ENCODE measurements at places on chromosomes 6 and 20.

DNA sequence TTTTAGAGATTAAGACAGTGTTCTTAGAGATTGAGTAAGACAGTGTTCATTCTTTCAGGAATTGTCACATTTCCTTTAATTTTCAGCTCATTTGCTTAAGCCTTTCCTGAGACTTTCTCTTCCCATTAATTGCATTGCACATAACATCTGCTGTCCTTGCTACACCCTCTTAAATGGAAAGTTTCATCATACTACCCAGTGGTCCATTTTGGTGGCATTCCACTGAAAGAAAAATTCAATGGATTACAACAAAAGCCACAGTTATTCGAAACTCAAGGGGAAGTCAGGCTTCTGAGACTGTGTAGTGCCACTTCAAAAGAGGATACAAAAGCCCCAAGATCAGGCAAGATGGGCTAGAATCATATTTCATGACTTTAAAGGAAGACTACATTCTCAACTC is 64.0 kb downstream of the RSPO3 start:
- DNase-seq, result no peak

DNA sequence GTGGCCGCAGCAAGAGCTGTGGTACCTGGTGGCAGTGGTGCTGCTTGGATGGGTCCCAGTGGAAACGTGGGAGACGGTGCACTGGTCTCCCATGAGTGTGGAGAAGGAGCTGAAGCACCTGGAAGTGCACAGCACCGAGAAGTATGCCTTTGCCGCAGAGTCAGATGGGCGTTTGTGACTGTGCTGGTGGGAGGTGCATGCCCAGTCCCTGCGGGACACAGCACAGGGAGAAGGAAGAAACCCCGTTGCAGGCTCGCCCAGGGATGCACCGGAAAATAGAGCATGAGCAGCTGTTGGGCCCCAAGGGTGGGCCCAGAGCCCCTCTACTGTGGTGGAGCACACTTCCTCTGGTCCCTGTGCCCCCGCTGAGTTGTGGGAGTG is 19.3 kb upstream of the RGS17 start:
- DNase-seq, result no peak

GRCh38 chr6:135331002-135331401 is 149.9 kb downstream of the MYB start:
- DNase-seq, result no peak

GRCh38 chr6:109373762-109374161 is 8.5 kb downstream of the CD164 start:
- DNase-seq, result no peak

GRCh38 chr20:48704761-48705160 is 123.0 kb downstream of the PREX1 start:
- no peak for DNase-seq

GRCh38 chr6:67345946-67346345 is 1289.1 kb upstream of the ADGRB3 start:
- no peak for DNase-seq

DNA sequence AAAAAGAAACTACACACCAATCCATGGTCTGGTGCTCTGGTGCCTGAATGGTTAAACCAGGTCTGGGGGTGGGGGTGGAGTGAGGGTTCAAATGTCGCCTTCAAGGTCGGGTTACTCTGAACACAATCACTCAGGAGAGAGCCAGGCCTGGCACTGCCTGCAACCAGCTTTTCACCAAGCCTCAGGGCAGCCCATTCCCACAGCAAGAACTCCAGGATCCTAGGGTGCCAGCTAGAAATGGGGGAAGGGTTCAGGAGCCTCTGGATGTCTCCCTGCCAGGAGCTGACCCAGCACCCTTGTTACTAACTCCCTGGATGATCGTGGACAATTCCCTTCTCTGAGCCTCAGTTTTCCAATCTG is 6.7 kb downstream of the SDC4 start:
- no peak for DNase-seq

DNA sequence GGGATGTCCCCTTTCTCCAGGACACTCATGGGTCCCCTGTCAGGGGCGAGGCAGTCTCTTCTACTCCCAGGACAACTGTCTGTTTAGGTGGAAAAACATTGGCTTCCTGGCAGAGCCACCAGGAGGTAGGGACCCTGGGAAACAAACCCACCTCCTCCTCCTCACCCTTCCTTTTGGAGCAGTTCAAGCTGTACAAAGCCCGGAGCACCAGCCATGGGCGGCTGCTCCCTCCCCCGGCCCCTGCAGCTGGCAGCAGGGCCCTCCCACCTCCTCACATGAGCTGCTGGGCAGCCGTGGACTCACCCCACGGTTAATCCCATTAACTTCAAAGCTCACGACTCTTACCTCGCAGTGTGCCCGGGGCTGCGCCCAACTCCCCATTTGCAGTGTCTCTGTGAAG is 48.6 kb downstream of the CDH4 start:
- no peak for DNase-seq

DNA sequence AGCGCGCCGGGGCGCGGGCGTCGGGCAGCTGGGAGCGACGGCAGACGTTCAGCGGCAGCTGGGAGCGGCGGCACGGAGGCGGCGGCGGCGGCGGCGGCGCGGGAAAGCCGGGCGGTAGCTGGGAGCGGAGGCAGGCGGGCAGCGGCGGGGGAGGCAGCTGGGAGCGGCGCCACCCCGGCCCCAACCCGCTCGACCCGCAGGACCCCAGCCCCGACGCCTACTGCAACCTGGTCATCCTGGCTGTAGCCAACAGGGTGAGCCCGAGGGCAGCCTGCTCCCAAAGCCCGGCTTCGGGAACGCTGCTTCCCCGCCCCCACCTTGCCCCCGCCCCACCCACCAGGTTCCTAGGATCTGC is 8.9 kb downstream of the CCM2L start:
- peak; percentile 64 for DNase-seq

DNA sequence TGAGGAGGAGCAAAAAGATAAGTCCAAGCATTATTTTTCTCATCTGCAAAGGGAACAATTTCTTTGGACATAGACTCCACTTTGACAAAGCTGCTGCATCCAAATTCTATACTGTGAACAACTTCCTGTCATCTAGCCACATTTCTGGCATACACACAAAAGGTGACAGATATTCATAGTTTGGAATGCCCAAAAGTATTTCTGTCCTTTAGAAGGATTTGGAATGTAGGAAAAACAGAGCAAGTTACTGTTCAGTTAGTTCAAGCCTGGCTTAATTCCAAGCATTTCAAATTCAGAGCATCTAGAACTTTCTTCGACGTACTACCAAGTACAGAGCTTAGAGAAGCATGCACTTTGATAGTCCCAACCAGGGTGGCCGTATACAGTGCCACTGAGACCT is 134.0 kb downstream of the PDE7B start:
- no peak for DNase-seq

- DNase-seq, result no peak
Measured at GRCh38 chr6:136146130-136146529, 104.0 kb downstream of the MTFR2 start.

DNA sequence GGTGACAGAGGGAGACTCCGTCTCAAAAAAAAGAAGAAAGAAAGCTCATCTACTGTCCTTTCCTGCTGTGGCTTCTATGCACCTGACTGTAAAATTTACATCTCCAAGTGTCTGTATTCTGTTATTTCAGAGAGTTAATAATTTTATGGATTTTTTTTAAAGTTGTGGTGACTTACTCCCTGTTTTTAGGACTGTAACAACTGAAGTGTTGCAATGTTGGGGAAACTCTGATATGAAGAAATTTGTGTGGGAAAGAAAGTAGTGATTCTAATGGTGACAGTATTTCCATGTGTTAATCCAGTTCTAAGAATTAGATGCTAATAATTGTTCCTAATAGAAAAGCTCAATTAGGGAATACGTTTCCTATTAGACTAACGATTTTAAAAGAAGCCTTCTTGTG is 27.4 kb downstream of the STX11 start:
- DNase-seq, result no peak

GRCh38 chr6:160274871-160275510 is 16.4 kb upstream of the SLC22A2 start:
- DNase-seq, result no peak

GRCh38 chr6:19032591-19033295 is 645.6 kb downstream of the RNF144B start:
- DNase-seq, result no peak

GRCh38 chr6:17086469-17086868 is 15.4 kb upstream of the STMND1 start:
- DNase-seq, result peak; percentile 82

- peak; percentile 79 for DNase-seq
Measured at GRCh38 chr6:14129575-14129974, 12.0 kb downstream of the CD83 start.

DNA sequence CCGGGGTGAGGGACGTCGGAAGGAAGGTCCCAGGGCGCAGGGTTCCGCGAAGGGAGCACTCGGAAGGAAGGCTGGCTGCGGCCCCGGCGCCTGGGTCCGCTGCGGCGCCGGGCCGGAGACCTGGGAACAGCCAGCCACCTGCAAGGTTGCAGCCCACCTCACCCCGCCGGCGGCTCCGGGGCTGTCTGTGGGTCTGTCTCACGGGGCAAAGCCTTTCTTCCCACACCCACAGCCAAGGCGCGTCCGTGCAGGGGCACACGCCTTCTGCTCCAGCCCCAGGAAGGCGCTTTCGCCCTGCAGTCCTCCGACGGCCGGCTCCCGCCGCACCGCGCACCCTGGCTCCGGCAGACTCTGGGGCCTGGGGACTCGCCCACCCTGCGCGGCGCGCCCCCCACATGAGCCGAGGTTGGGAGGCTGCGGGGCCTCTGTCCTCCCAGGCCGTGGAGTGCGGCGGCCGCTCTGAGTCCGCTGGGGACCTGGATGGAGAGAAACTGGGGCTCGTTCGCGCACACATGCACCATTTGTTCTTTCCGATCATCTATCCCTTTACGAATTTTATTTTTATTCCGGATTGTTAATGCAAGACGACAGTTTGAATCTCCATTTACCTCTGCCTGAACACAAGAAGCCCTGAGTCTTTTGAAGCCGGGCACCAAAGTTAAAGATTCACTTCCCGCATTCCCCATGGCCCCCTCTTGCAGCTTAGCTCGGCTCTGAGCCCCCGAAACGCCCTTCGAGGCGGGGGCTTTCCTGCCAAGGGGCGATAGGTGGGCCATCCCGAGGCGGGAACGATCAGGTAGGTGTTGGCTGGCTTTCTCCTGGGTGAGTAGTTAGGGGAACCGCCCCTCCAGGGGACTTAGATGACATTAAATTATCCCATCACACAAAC is 4.5 kb upstream of the FOXC1 start:
- no peak for DNase-seq

DNA sequence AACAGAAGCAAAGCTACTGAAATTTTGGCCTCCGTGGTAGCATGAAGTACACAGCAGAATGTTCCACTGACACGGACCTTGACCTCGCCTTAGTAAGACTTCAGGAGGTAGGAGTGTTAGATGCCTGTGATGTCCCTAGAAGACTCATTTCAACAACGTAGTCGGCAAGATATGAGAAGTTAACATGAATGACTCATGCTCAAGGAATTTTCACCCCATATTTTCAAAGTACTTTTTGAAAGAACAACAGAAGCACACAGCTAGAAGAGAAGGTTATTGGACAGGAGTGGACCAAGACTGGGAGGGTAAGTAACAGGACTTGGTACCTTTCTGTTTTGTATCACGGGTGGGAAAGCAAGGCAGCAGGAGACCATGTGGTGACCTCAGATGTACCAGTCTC is 78.0 kb downstream of the DZANK1 start:
- no peak for DNase-seq

DNA sequence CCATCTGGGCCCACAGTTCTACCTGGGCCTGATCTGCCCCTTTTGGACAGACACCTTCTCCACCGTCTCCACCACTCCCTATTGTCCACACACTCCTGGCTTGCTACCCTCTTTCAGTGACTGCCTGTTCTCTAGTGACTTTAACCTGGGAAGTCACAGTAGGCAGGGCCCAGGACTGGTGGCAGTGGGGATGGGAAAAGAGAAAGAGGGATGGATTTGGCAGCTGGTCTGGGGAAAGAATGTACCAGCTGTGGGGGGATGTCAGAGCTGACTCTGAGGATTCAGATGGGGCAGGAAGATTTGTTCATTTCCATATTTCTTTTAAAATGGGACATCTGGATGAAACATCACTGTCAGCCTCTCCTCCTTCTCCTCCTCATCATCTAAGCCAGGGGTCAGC is 85.5 kb downstream of the SULF2 start:
- DNase-seq, result no peak

- DNase-seq, result peak; percentile 78
Measured at GRCh38 chr6:132797951-132798868, at the start of gene SLC18B1. TSS of gene SLC18B1 (minus strand) at chr6:132798637. CDS start at chr6:132798456, 181 bp downstream.

- DNase-seq, result no peak
Measured at GRCh38 chr6:110509617-110510241, 33.3 kb upstream of the SLC22A16 start.

- DNase-seq, result no peak
Measured at GRCh38 chr6:170561555-170561954, 7.4 kb downstream of the TBP start.

DNA sequence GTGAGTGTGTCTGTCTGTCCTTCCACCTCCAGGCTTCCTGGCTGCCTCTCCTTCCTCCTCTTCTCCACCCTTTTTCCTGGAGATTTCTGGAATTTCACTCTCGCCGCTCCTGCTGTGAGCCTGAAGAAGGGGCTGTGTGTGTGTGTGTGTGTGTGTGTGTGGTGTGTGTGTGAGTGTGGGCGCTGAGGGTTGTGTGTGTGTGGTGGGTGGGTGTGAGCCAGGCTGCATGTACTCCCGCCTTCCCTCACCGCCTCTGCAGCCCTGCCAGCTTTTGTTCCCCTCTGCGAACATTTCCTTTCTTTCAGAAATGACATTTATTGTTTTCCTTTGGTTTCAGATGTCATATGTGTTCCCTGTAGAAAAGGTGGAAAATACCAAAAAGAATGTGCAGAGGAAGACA is 76.0 kb downstream of the SRC start:
- DNase-seq, result no peak

- no peak for DNase-seq
Measured at GRCh38 chr6:142712231-142712630, 232.7 kb downstream of the HIVEP2 start.

DNA sequence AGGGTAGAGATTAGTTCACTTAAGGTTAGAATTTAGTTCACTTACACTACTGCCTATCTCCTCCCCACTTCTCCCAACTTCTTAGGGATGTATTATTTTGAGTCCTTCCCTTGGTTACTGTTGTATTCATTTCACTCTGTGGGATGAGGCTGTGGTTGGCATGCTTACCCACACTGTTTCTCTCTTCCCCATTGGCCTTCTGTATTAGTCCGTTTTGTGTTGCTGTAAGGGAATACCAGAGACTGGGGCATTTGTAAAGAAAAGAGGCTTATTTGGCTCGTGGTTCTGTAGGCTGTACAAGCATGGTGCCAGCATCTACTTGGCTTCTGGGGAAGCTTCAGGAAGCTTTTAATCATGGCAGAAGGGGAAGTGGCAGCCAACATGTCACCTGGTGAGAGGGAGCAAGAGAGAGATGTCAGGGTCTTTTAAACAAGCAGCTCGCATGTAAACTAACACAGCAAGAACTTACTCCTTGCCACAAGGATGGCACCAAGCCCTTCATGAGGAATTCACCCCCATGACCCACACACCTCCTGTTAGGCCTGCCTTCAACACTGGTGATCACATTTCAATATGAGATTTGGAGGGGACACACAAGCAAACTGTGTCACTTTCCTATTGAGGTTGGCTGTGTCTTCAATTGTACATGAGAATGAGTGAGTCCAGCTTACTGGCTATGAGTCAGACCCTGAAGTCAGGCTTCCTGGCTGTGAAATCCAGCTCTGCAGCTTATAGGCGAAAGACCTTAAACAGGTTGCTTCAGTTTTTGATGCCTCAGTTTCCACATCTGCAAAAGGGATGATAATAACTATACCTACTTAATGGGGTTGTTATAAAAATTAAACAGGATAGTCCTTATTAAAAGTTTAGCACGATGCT is 53.3 kb downstream of the SYNDIG1 start:
- DNase-seq, result no peak
